ENCODE measurements at places on chromosomes 12 and 14. TPM values are rescaled to one million over a fixed set of nuclear protein-coding genes. Genes with fewer than 3 reads are reported as not detected.
A peak's percentile ranks its signal among the peaks of the same experiment; 100 is the strongest.

TEAD4 gene
- total RNA-seq = 1.00 TPM

ALX1 gene
- not detected for total RNA-seq

DNA sequence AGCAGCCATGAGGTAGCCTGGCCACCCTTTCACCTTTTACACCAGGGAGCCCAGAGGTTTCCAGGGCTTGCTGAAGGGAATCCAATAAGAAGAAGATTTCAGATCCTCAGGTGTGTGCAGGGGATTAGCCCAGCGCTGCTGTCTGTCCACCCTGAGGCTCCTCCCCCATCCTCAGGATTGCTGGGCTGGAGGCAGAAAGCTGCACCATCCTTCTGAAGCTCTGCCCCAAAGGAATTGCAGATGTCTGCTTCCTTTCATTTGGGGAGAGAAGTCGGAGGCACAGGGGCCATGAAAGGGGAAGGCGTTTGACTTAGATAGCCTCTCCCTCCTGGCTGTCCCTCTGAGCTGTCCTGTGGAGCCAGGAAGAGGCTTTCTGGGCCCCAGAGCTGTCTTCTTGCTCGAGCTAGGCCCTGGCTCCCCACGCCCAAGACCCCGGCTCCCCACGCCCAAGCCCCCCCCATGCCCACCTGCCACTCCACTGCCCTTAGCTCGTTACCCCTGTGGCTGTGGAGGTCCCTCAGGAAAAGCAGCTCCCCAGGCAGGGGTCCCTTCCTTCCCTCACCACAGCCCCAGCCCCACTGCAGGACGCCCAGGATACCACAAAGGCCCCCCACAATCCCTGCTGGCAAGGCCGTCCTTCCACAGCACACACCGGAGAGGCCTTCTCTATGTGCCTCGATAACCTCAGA is 359.0 kb downstream of the CACNA1C start:
- H3K4me3 ChIP-seq = no peak overlapping the region
- peaks cover 3% of the 10 kb centered on the region for H3K27me3 ChIP-seq
- no peak overlapping the region for H3K27ac ChIP-seq
- H3K36me3 ChIP-seq = no peaks in the 10 kb centered on the region
- no peak for DNase-seq

C1S gene
- 1.1 TPM for total RNA-seq

DNA sequence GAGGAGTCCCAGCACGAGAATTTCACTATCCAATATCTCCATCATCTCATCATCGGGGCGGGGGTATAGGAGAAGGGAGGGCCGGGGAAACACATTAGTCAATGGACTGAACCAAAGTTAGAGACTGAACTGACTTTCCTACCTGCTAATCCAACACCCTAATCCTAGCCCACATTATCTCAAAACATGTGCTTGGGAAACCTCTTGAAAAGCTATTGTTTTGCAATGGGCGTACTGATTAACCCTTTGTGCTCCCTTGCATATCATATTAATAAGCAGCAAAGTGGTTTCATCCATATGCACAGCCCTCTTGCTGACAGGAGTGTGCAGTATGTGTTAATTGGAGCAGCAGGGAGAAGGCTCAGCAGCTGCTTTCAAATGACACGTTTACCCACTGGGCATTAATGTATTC is 125.7 kb upstream of the GRIP1 start:
- no peak for DNase-seq
- H3K27me3 ChIP-seq = peaks cover 15% of the 10 kb centered on the region
- H3K4me1 ChIP-seq = peaks cover 2% of the 10 kb centered on the region
- H3K27ac ChIP-seq = no peak overlapping the region

GRCh38 chr12:54407183-54407905 is 11.7 kb downstream of the ITGA5 start:
- no peaks in the 10 kb centered on the region for H3K27me3 ChIP-seq
- no peak for DNase-seq
- H3K36me3 ChIP-seq = peaks cover 60% of the 10 kb centered on the region
- H3K27ac ChIP-seq = no peak overlapping the region
- H3K4me3 ChIP-seq = no peak overlapping the region

THTPA gene
- total RNA-seq = 12.7 TPM

MGP gene
- 0.20 TPM for total RNA-seq

DNA sequence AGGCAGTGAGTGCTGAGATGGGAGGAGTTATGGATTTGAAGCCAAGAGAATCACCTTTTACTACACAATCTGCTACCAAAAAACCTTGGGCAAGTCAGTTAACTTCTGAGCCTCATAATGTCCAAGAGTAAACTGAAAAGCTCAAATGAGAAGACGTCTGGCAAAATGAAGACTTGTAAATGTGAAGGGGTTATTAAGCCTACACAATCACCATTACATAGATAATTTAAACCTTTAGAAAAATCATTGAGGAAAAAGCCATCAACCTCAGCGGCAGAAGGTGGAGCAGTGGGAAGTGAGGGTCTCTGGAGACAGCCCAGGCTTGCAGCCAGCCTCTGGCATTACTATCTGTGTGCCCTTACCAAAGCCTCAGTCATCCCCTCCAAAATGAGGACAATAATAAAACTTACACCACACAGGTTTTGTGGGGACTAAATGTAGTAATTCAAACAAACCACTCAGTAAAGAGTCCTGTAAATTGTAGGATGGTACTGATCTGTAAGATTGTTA is 50.5 kb upstream of the CCDC175 start:
- H3K27me3 ChIP-seq = peaks cover 44% of the 10 kb centered on the region
- H3K4me1 ChIP-seq = peaks cover 6% of the 10 kb centered on the region
- DNase-seq = no peak
- H3K4me3 ChIP-seq = no peak overlapping the region

DNA sequence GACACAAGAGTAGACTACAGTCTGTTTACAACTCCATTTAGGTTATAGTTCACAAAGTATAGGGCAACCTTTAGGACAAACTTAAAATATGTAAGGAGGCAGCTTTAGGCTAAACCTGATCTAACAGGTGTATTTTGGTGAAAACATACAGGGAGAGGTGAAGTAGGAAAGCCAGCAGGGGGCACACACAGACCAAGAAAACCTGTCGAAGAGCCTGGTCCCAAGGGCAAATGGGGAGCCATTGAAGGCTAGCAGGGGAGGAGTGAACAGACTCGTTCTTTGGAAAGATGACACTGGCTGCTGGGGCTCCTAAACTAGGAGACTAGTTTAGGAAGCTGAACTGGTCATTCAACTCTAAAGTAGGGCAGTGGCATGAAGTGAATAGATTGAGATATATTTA is 138.8 kb upstream of the WSCD2 start:
- no peaks in the 10 kb centered on the region for H3K36me3 ChIP-seq
- peak; percentile 46 for DNase-seq
- no peaks in the 10 kb centered on the region for H3K4me1 ChIP-seq
- H3K4me3 ChIP-seq = no peak overlapping the region
- no peak overlapping the region for H3K27ac ChIP-seq
- peaks cover 22% of the 10 kb centered on the region for H3K27me3 ChIP-seq

- peaks cover 42% of the 10 kb centered on the region for H3K27me3 ChIP-seq
- no peaks in the 10 kb centered on the region for H3K36me3 ChIP-seq
- H3K4me1 ChIP-seq = peaks cover 16% of the 10 kb centered on the region
- no peak overlapping the region for H3K4me3 ChIP-seq
- no peak overlapping the region for H3K27ac ChIP-seq
- no peak for DNase-seq
These were observed 3.1 kb downstream of the PYGL start for GRCh38 chr14:50941151-50941550.

DNA sequence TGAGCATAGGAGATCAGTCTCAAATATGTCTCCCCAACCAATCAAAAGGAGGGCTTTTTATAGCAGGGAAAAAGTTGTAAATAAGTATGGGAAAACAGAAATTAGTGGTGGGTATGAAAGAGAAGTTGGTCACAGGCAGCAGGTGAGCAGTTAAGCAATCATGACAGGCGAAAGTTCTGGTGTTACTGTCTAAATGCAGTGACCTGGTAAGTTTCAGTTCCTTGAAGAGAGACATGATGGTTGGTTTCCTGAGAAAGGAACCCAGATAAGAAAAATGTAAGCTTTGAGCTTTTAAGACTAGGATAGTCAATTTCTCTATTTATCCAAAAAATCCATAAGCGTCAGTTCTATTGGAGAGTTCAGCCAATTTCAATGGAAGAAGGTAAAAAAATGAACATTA is 466.2 kb upstream of the FLRT2 start:
- no peak overlapping the region for H3K27ac ChIP-seq
- DNase-seq = no peak
- no peaks in the 10 kb centered on the region for H3K27me3 ChIP-seq
- no peaks in the 10 kb centered on the region for H3K4me1 ChIP-seq
- H3K4me3 ChIP-seq = no peak overlapping the region
- H3K36me3 ChIP-seq = no peaks in the 10 kb centered on the region

DNA sequence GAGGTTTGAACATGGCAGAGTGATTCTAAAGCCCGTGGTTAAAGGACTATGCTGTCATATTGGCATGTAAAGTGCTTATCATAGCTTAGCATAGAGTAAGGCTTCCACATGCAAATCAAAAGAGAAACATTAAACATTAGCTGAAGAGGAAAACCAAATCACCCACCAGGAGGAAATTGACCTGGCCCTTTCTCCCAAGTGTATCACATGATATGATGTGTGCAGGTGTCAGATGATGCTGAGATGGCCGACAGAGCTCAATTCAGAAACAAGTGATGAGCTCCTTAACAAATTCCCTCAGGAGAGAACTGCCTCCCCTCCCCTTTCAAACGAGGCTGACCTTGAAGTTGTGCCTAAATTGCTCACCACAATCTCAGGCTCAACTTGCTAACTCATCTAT is 217.1 kb upstream of the BTG1 start:
- peak overlapping the region; percentile 59 for H3K4me3 ChIP-seq
- H3K27ac ChIP-seq = peak overlapping the region; percentile 90
- H3K27me3 ChIP-seq = no peaks in the 10 kb centered on the region
- DNase-seq = no peak

CLBA1 gene
- 0.60 TPM for total RNA-seq

DNA sequence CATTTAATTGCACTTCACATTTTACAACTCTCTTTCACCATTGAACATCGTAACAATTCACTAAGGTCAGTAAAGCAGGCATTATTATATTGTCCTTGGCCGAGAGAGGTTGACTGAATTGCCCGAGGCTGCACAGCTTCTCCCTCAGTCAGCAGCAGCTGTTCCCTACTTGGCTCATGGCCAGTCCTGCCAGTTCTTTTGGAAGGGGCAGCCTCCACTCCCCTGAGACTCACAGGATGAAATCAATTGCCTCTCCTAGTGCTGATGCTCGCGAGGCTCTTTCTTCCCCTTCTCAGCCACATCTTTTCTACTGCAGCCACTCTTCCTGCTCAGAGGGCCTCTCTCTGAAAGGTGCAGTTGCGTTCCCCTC is 79.9 kb upstream of the KCNA1 start:
- H3K27ac ChIP-seq = peak overlapping the region; percentile 97
- H3K36me3 ChIP-seq = peaks cover 34% of the 10 kb centered on the region
- peak overlapping the region; percentile 74 for H3K4me3 ChIP-seq
- H3K4me1 ChIP-seq = peaks cover 63% of the 10 kb centered on the region
- H3K27me3 ChIP-seq = no peaks in the 10 kb centered on the region
- DNase-seq = no peak

- H3K4me1 ChIP-seq = peaks cover 36% of the 10 kb centered on the region
- peak; percentile 40 for DNase-seq
- H3K27ac ChIP-seq = peak overlapping the region; percentile 81
- peaks cover 2% of the 10 kb centered on the region for H3K36me3 ChIP-seq
- no peaks in the 10 kb centered on the region for H3K27me3 ChIP-seq
- peak overlapping the region; percentile 82 for H3K4me3 ChIP-seq
These were observed 633 bp downstream of the STX2 start for GRCh38 chr12:130838284-130838950.

C12orf60 gene
- total RNA-seq = 1.3 TPM

DNA sequence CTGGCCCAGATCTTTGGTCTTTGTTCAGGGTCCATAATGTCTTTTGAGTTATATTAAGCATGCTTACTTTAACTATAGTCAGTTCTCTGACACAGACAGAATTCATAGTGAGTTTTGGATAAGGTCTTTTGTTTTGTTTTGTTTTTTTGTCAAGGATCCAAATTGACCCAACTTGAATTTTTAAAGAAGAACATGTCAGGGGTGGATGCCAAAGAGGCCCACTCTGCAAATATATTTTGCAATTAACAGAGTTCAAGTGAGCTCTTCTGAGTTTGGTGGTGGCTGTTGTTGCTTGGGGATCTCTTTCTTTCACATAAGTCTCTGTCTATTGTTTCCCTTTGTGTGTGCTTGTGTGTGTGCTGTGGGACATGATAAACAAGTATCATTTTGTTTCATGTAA is 34.4 kb upstream of the PMCH start:
- DNase-seq = no peak
- no peaks in the 10 kb centered on the region for H3K4me1 ChIP-seq
- peaks cover 10% of the 10 kb centered on the region for H3K27me3 ChIP-seq
- H3K36me3 ChIP-seq = no peaks in the 10 kb centered on the region

GRCh38 chr14:23015618-23016017 is 5.7 kb upstream of the C14orf93 start:
- no peak overlapping the region for H3K4me3 ChIP-seq
- H3K27ac ChIP-seq = peak overlapping the region; percentile 16
- no peaks in the 10 kb centered on the region for H3K27me3 ChIP-seq
- no peak for DNase-seq
- H3K4me1 ChIP-seq = peaks cover 16% of the 10 kb centered on the region

RIPK3 gene
- total RNA-seq = 37.5 TPM

DNA sequence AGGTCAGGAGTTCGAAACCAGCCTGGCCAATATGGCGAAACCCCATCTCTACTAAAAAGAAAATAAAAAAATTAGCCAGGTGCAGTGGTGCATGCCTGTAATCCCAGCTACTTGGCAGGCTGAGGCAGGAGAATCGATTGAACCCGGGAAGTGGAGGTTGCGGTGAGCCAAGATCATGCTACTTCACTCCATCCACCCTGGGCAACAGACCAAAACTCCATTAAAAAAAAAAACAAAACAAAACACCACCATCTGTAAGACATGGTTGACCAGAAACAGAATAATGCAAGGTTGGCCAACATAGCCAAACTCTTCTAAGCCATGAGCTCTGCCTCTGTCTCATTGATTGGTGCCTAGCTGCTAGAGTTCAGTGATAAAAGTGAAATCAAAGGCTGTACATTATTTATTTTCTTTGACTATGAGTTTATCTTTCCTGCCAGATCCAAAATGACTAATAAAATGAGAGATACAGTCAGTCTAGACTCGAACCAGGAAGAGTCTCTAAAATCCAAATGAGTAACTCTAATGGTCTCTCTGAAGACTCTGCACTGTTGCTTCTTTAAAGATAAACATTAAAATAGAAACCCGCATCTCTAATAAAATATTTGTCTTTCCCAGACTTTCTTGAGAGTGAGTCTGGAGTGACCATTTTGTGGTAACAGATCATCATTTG is 404.7 kb downstream of the DAD1 start:
- H3K27me3 ChIP-seq = no peaks in the 10 kb centered on the region
- H3K36me3 ChIP-seq = no peaks in the 10 kb centered on the region
- H3K27ac ChIP-seq = no peak overlapping the region
- no peak overlapping the region for H3K4me3 ChIP-seq
- H3K4me1 ChIP-seq = peaks cover 7% of the 10 kb centered on the region

DNA sequence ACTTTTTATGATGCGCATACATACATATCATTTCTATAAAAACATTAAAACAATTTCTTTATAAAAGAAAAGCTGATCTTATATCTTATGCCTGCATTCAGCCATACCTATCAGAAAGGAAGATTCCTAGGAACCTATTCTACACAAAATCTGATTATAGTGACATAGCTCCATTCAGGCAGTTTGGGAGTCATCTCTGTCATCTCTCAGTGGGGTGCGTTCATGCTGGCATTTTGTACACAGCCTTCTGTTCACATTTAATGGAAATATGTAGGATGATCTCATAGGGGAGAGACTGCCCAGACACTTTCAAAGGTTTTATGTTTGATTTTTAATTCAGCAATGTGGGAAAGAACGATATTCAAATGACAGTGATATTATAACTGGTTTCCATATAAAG is 52.9 kb downstream of the ATL1 start:
- H3K4me1 ChIP-seq = no peaks in the 10 kb centered on the region
- H3K36me3 ChIP-seq = no peaks in the 10 kb centered on the region
- DNase-seq = no peak

GRCh38 chr12:124495194-124495983 is 72.0 kb downstream of the NCOR2 start:
- H3K4me3 ChIP-seq = no peak overlapping the region
- peak overlapping the region; percentile 50 for H3K27ac ChIP-seq
- DNase-seq = no peak
- peaks cover 21% of the 10 kb centered on the region for H3K4me1 ChIP-seq
